Fibroblast of the conjunctiva (primary cell): ENCODE measurements at places on chromosomes 13 and 19.

DNA sequence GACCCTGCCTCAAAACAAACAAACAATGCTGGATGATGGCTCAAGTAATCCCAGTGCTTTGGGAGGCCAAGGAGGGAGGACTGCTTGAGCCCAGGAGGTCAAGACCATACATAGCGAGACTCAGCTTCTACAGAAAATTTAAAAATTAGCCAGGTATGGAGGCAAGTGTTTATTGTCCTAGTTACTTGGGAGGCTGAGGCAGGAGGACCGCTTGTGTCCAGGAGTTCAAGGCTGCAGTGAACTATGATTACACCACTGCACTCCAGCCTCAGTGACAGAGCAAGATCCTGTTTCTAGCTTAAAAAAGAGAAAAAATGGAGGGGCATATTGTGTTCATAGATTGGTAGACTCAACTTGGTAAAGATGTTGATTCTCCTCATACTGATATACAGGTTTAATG lies 36.2 kb downstream of the KPNA3 start:
- DNase-seq, result no peak

DNA sequence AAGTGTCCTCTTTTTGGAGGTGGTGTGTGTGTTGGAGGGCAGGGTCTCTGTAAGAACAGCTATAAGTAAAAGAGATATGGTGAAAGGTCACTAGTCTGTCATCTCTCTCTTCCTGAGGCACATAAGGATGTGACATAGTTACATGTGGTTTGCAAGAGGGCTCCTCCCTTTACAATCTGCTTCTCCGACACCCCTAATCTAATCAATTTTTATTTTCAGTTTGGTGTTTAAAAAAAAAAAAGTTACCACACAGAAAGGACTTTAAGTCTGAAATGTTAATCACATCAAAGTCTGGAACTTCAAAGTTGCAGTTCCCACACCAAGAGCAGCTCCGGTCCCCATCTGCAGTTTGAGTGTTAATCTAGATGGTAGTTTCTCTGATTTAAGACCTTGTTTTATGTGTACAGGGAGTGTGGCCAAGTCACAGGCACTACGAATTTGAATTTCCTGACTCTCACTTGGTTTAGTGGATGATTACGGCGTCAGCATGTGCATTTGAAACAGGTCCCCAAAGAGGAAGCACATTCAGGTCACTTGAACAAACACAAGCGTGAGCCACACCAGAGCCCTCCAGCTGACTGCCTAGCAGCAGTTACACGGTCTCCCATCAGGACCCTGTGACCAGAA lies 53.1 kb downstream of the FOXO1 start:
- DNase-seq, result no peak

DNA sequence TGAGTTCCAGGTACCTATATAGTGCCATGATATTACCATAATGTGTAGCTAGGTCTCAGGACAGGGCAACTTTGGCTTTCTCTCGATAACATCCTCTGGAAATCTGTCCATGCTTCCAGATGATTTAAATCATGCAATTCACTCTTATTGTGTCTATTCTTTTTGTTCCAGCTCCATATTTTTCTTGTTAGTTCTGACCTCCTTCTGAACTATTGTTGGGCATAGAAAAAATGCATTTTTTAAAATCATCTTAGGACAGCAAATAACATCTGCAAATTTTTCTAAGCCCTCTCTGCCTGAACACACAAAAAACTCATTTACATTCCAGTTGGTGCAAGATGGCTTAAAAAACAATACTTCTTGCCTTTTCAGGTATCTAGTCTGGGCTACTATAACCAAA lies 1561.0 kb upstream of the MIR17HG start:
- DNase-seq, result no peak

DNA sequence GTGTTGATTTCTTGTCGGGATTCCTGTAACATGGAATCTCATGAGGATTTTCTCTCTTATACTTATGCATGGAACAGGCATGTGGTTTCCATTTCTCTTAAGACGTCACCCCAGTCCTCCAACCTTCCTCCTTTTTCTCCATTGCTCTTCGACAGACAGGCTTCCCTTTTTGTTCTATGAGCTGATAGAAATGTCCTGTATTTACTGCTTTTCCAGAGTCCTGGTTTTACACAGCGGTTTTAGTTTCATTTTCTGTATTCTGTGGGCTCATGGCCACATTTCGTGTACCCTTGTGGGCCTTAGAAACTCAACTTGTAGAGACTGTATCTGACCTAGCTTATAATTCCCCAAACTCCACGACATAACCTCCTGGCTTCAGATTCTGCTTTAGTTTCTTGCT lies 113.1 kb downstream of the PAN3 start:
- DNase-seq, result no peak

- no peak for DNase-seq
Measured at GRCh38 chr19:7682175-7682855, 1.7 kb downstream of the TRAPPC5 start.
